Mesothelial cell of epicardium (in vitro differentiated cells): ENCODE measurements at places on chromosomes 5 and 9. TPM values are rescaled to one million over a fixed set of nuclear protein-coding genes. Genes with fewer than 3 reads are reported as not detected.

Gene CXCL14
- total RNA-seq: 51.6 to 61.3 TPM (median 56.5 TPM) in 3 replicates

GRCh38 chr9:31347082-31347617 lies 1037.3 kb upstream of the ACO1 start:
- no peak for DNase-seq

Gene COL23A1
- 12.3 to 13.7 TPM (median 13.6 TPM) in 3 replicates for total RNA-seq

Gene MTMR12
- 22.9 to 23.8 TPM (median 23.6 TPM) in 3 replicates for total RNA-seq

DNA sequence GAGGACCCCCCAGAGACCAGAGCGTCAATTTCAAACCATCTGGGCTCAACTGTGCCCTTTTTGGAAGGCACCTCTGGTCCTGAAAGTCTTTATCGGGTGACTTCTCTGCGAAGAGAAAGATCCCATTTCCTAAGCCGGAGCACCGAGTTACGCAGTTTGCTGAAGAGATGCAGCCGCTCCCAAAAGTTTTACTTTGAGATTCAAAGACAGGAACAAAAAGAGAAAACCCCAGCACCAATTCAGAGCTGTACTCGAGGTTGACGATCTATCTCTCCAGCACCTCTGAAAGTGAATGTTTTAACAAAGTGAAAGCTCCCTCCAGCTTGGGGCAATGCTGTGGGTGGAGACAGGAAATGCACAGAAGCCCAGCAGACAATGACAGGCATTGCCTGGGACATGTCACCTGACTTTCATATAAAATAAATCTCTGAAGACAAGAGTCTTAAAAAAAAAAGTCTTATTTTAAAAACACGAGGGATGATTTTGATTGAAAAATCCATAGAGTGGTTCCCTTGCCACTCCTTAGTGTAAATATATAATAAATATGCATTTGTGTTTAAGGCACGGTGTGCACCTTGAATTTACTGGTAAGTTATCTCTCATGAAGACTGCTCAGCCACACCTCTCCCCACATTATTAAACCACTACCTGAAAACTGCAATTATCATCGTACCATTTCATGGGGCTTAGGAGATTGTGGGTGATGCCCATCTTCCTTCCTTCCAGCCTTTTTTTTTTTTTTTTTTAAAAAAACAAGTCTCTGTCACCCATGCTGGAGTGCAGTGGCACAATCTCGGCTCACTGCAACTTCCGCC lies 79.9 kb downstream of the FNBP1 start:
- no peak for DNase-seq

GRCh38 chr9:88477300-88477751 lies 57.7 kb upstream of the NXNL2 start:
- DNase-seq: no peak

Gene PCDHGC4
- total RNA-seq: 5.2 to 6.2 TPM (median 5.2 TPM) in 3 replicates

Gene PPP3R2
- total RNA-seq: 0.34 to 0.38 TPM (median 0.34 TPM) in 3 replicates
